ENCODE measurements at places on chromosomes 4 and X. TPM values are rescaled to one million over a fixed set of nuclear protein-coding genes. Genes with fewer than 3 reads are reported as not detected.

- no peaks in the 10 kb centered on the region for H3K36me3 ChIP-seq
- peaks cover 6% of the 10 kb centered on the region for H3K27me3 ChIP-seq
- no peaks in the 10 kb centered on the region for H3K4me1 ChIP-seq
- H3K4me3 ChIP-seq = no peak overlapping the region
- H3K27ac ChIP-seq = no peak overlapping the region
- DNase-seq = no peak
These were observed 104.4 kb downstream of the RTL5 start for GRCh38 chrX:72027024-72027913.

DNA sequence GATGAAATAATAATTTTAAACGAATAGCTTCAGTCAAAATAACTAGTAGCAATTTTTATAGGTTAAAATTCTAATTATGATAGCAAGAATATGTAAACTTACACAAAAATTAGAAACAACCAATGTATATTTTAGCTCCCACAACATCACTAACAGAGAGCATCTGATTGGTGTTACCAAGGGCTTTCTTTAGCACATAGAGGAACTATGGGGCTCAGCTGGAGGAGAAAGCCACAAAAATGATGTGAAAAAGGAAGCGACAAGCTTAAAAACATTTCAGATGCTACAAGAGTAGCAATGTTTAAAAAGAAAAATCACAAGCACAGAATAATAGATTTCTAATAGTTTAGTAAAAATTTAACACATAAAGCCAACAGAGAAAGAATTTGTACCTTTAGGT, 56.3 kb downstream of the ATP8A1 start:
- H3K27me3 ChIP-seq = no peaks in the 10 kb centered on the region
- no peaks in the 10 kb centered on the region for H3K4me1 ChIP-seq
- peaks cover 7% of the 10 kb centered on the region for H3K36me3 ChIP-seq
- no peak overlapping the region for H3K4me3 ChIP-seq
- DNase-seq = no peak

DNA sequence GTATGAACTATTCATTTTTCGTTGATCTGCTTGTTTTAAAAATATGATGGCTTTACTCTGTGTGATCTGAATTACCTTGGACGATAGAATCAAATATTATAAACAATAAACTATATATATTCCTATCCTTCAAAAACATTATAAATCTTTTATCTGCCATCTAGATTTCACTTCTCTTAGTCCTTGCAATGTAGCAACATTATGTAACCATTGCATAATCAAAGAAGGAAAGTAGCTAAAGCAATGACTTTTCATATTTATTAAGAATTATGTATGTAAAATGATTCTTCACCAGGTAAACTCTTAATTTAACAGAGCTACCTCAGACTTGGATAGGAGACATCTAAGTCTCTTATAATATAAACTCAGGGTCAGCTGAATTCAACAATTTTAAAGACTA, 210.5 kb downstream of the ADAMTS3 start:
- DNase-seq = no peak
- H3K4me3 ChIP-seq = no peak overlapping the region
- no peaks in the 10 kb centered on the region for H3K36me3 ChIP-seq
- no peaks in the 10 kb centered on the region for H3K4me1 ChIP-seq

- no peaks in the 10 kb centered on the region for H3K36me3 ChIP-seq
- H3K4me3 ChIP-seq = no peak overlapping the region
- no peaks in the 10 kb centered on the region for H3K4me1 ChIP-seq
- no peak for DNase-seq
These were observed 79.9 kb downstream of the NKX6-1 start for GRCh38 chr4:84419201-84419600.

GRCh38 chr4:11365039-11365438, 63.7 kb downstream of the HS3ST1 start:
- H3K4me1 ChIP-seq = no peaks in the 10 kb centered on the region
- H3K27ac ChIP-seq = no peak overlapping the region
- peaks cover 4% of the 10 kb centered on the region for H3K27me3 ChIP-seq
- H3K4me3 ChIP-seq = no peak overlapping the region
- no peak for DNase-seq
- no peaks in the 10 kb centered on the region for H3K36me3 ChIP-seq

GRCh38 chr4:182916483-182917181, 554 bp downstream of the DCTD start:
- H3K4me1 ChIP-seq = peaks cover 54% of the 10 kb centered on the region
- peaks cover 3% of the 10 kb centered on the region for H3K27me3 ChIP-seq
- peaks cover 30% of the 10 kb centered on the region for H3K36me3 ChIP-seq
- peak overlapping the region; percentile 97 for H3K27ac ChIP-seq

DNA sequence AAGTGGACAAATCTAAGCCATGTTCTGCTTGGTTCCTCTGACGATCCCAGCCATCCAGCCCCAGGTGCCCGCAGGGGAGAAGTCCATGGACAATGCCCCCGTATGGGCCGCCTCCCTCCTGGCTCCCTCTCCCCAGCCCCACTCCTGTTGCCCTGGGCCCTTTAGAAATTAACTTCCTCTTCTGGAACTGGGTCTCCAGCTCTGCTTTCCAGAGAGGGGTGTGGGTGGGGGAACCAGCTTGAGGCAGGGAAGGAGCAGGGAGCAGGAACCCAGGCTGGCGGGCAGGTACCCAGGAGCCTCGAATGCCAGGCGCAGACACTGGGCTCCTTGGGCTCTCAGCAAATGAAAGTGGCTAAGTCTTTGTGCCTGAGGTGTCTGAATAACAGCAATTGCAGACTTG, 12.7 kb upstream of the ABLIM2 start:
- peaks cover 2% of the 10 kb centered on the region for H3K27me3 ChIP-seq
- H3K27ac ChIP-seq = no peak overlapping the region
- H3K36me3 ChIP-seq = no peaks in the 10 kb centered on the region
- no peak for DNase-seq
- H3K4me1 ChIP-seq = no peaks in the 10 kb centered on the region

DNA sequence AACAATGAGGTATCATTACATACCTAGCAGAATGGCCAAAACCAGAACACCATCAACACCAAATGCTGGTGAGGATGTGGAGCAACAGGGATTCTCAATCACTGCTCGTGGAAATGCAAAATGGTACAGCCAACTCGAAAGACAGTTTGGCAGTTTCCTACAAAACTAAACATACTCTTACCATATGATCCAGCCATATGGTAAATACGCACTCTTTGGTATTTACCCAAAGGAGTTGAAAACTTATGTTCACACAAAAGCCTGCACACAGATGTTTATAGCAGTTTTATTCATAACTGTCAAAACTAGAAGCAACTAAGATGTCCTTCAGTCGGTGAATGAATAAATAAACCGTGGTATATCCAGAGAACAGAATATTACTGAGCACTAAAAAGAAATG, 7.8 kb downstream of the CASP3 start:
- peaks cover 80% of the 10 kb centered on the region for H3K36me3 ChIP-seq
- H3K4me1 ChIP-seq = peaks cover 68% of the 10 kb centered on the region
- no peak overlapping the region for H3K4me3 ChIP-seq
- DNase-seq = no peak

DNA sequence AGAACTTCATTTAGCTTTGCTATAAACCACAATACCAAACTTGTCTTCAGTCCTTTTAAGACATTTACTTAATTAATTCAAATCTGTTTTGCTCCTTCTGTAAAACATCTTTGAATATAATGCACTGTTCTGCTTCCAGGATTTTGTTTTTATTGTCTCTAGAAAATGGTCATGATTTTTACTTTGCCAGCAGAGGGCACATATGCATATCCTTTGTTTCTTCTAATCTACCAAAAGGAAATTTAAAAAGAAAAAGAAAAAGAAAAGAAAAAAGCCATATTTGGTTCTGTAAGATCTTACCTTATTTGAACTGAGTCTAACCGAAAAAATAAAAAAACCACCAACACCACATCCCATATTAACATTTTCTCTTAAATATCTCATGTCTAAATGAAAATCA, 101.9 kb upstream of the CCSER1 start:
- DNase-seq = no peak
- H3K36me3 ChIP-seq = no peaks in the 10 kb centered on the region

DNA sequence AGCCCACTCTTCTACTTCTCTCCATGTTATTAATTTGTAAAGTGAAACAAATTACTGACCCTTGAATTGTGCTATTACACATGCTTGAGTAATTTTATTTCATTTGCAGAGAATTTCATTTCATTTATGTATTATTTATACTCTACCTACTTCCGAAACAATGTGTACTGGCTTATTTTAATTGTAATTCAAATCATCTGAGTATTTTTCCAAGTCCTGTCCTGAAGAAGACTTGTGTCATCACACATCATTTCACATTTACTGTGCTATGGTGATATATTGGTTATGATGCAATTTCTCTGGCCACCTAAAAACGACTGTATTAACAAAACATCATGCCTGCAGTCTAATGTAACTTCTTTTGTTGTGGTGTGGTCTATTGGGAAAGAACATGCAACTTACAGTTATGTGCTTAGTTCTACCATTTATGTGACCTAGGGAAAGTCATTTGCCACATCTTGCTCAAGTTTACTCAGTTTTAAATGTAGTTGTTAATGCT, 384.5 kb downstream of the RPA4 start:
- no peak overlapping the region for H3K27ac ChIP-seq
- H3K4me3 ChIP-seq = no peak overlapping the region
- no peaks in the 10 kb centered on the region for H3K4me1 ChIP-seq

- no peaks in the 10 kb centered on the region for H3K27me3 ChIP-seq
- H3K36me3 ChIP-seq = peaks cover 25% of the 10 kb centered on the region
- peaks cover 48% of the 10 kb centered on the region for H3K4me1 ChIP-seq
- no peak overlapping the region for H3K27ac ChIP-seq
These were observed 21.8 kb downstream of the CMC4 start for GRCh38 chrX:155048977-155049619.

DNA sequence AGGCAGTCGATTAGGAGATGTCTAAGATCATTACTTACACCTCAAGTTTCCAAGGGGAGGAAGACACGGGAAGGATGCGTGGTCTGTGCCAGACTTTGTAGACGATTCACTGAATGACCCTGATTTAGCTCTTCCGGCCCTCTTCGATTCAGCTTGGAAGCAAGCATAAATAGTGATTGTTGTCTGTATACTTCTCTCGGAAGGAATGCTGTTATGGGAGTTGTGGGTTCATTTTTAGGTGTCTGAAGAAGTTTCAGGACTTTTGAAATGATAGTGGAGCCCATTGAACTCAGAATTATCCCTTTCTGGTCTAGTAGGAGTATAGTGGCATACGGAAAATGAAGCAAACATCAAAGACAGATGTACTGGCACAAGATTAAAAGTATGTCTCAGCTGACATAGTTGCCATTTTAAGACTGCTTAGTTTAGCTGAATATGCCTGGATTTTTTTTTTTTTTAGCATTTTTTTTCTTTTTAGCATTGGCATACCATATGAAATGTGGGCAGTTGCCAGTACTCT, 1.0 kb upstream of the ANKRD17 start:
- H3K36me3 ChIP-seq = peaks cover 17% of the 10 kb centered on the region
- H3K27ac ChIP-seq = peak overlapping the region; percentile 100
- DNase-seq = peak; percentile 24
- peaks cover 42% of the 10 kb centered on the region for H3K4me1 ChIP-seq
- H3K27me3 ChIP-seq = no peaks in the 10 kb centered on the region
- H3K4me3 ChIP-seq = peak overlapping the region; percentile 99

DNA sequence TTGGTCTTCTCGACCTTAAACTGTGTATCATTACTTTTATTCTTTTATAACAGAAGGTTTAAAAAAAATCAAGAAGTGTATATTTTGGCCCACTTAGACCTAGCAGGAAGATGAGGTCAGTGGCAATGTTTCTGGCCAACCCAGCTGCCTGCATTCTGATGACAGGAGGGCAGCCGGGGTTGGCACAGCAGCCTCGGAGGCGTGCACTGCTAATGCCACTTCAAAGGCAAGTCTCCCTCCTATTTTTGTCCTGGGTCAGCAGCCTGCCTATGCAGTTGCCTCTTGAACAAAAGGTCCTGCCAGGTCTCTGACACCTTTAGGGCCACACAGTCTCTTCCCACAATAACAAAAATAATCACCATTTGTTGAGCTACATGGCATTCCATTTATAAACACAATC, 89.4 kb upstream of the MYOZ2 start:
- H3K4me1 ChIP-seq = peaks cover 4% of the 10 kb centered on the region
- no peak for DNase-seq
- H3K4me3 ChIP-seq = no peak overlapping the region
- no peaks in the 10 kb centered on the region for H3K36me3 ChIP-seq

DNA sequence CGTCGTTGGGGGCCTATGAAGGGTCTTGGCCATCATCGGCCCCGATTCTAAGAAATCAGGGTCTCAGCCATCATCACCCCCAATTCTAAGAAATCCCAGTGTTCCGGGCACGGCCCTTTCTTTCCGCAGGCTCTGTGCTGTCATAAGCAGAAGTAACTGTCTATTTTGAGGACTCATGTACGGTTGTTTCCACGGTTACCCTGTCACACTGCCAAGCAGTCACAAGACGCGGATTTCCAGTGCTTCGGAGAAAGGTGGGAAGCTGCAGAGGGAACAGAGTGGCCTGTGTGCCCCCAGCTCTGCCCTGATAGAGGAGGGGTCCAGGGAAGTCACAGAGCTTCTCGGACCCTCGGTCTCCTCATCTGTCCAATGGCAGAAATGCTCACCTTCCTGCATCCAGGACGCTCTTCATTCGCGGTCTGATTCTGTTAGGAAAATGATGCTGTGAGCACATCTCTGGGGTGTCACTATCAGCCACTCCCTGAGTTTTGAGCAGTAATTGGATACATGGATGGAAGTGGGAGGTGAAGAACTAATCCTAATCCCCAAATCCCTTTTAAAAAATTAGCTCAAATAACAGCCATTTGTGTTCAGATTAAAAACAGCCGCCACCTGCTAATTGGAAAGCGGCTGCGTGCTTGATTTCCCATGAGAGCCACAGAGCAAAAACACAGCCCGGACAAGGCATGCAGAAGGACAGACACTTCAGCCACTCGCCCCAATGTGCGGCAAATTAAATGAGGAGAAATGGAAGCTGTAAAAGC, 73.1 kb downstream of the WFS1 start:
- peaks cover 23% of the 10 kb centered on the region for H3K27me3 ChIP-seq
- no peak overlapping the region for H3K27ac ChIP-seq
- H3K4me1 ChIP-seq = peaks cover 17% of the 10 kb centered on the region
- no peaks in the 10 kb centered on the region for H3K36me3 ChIP-seq
- DNase-seq = no peak

GRCh38 chr4:5206016-5206790, 154.9 kb downstream of the STK32B start:
- H3K4me1 ChIP-seq = no peaks in the 10 kb centered on the region
- no peaks in the 10 kb centered on the region for H3K36me3 ChIP-seq
- H3K4me3 ChIP-seq = no peak overlapping the region
- no peaks in the 10 kb centered on the region for H3K27me3 ChIP-seq

Gene CTAG1A
- total RNA-seq = not detected

Gene TMEM31
- not detected for total RNA-seq

Gene PAK3
- not detected for total RNA-seq

Gene TENM3
- not detected for total RNA-seq

Gene PIM2
- 53.6 TPM for total RNA-seq

Gene CT45A1
- total RNA-seq = not detected

Gene NXF2B
- total RNA-seq = not detected

Gene EPGN
- total RNA-seq = not detected
